ENCODE measurements at places on chromosomes 2 and 18.

DNA sequence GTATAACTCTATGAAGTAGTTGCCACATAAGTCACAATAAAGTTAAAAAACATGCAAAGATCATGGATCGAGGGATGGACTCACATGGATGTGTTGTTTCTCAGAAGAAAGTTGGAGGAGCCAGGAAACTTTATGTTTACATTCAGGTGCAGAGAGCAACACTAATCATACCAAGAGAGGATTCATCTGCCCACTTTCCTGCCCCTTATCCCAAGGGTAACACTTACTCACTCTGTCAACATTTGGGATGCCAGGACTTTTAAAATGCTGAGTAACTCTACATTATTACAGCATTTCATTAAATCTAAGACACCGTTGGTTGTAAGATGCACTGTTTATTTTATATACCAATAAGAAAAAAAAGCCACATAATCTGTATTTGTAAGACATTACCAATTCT, 170.4 kb downstream of the KCNE4 start:
- no peak for DNase-seq

- peak; percentile 47 for DNase-seq
Measured at GRCh38 chr2:127564429-127565260, 29.2 kb downstream of the MYO7B start.

GRCh38 chr2:5701266-5701665, 9.1 kb downstream of the SOX11 start:
- no peak for DNase-seq

- DNase-seq: no peak
Measured at GRCh38 chr2:173664513-173664910, 300.7 kb downstream of the SP3 start.

DNA sequence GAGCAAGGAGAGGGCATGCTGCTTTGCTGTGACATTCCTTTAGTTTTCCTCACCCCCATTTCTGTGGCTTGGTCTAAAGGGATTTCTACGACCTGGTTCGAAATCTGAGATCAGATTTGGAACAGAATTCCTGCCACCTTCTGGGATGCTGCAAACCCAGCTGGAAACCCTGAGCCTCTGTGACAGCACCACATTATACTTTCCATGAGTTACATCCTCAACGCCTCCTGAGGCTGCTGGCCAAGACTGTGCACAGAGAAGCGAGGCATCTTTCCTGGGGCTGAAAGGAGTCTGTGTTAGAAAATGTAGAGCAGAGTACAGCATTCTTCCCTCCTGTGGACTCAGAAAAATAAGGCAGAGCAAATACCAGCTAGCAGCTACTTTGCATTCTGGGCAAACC, 138.1 kb upstream of the CHAC2 start:
- no peak for DNase-seq

DNA sequence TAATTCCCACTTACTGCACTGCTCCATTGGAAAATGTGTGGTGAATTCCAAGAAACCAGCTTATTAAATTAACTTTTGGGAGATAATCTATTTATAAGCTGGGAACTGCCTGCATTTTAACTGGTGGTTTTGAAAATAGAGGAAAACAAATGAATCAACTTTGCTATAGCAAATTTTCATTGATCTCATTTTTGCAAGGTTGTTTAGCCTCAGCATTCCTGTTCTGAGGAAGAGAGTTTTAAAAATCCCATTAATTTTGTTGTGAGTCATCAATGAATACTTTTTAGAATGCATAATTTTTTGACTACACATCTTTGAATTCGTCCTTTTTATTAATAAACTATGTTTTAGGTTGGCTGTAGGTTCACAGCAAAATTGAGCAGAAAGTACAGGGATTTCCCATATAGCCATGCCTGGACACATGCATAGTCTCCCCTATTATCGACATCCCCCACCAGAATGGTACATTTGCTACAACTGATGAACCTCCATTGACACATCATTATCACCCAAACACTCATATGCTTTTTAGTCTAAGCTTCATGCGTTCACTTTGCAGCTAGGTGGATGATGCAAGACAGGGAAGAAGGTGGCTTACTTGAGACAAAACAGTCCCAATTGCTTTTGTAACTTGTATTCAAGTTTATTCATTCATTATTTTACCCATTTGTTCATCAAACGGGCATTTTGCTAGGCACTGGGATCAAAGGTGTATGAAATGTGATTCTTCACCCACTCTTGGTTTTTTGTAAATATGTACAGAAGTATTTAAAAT, 106.9 kb downstream of the ZNF521 start:
- no peak for DNase-seq

GRCh38 chr2:15640261-15640711, 48.6 kb downstream of the DDX1 start:
- DNase-seq: no peak

GRCh38 chr2:148917431-148917830, 42.4 kb downstream of the KIF5C start:
- no peak for DNase-seq

- DNase-seq: no peak
Measured at GRCh38 chr2:85130407-85130806, 2.8 kb upstream of the TCF7L1 start.

- DNase-seq: no peak
Measured at GRCh38 chr2:149616681-149617456, 29.3 kb upstream of the MMADHC start.

DNA sequence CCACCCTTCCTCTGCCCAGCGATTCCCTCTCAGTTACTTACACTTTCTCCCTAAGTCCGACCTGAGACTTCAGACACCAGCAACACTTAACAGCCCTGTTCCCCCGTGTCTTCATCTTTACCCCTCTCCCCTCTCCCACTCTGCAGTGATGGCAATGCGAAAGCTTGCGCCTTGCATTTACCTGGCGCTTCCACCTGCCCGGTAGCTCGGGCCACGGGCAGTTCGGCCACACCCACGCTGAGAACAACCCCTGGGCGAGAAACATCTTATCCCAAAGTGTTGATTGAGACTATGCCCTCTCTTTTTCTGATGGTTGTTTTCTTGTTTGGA, 558 bp downstream of the DNAJC10 start:
- no peak for DNase-seq

GRCh38 chr2:31235504-31235902, 1.6 kb downstream of the EHD3 start:
- no peak for DNase-seq

DNA sequence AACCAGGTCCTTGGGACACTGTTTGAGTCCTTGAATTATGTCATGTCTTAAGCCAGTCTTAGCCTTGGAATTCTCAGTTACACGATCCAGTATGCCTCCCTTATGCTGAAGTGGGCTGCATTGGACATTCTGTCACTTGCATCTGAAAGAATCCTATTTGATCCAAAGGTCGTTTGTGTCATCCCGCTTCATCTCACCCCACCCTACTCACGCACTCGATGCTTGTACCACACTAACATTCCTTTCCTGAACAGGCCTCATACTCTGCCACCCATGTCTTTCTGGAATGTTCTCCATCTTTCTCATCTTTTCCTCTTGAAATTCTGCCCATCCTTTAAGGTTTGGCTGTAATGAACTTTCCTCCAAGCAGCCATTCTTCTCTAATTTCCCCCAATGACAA, 27.9 kb upstream of the ZFP36L2 start:
- no peak for DNase-seq

DNA sequence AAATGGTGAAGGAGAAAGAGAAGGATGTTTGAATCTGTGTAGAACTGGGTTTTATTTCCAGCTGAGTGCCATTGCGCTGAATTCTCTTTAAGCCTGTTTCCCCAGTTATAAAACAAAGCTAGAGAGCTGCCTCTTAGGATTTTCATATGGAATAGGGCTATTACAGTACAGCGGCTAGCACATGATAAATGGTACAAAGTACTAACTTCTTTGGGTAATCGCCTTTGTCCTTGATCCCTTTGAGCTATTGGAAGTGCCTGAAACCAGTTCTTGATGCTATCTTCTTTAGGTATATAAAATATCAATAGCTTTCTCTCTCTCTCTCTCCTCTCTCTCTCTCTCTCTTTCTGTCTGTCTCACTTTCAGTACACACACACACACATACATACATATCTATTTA, 71.3 kb downstream of the SOX11 start:
- no peak for DNase-seq

DNA sequence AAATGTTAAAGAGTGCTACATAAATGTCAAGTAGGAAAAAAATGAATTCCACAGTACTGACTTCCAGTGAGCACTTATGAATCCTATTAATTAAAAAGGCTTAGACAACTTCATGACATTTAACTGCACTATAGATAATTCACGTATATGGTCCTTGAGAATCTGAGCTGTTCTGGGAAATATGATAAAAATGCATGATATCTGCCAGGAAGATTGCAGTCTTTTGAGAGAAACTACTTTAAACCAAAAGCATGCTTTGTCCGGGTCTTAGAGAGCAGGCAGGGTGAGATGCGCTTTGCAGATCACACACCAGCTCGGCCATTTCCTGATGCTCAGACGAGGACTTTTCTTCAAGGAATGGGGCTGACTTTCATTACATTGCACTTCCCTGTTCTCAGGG, 42.6 kb downstream of the CMPK2 start:
- DNase-seq: no peak

GRCh38 chr2:164285576-164285975, 335.7 kb downstream of the GRB14 start:
- no peak for DNase-seq

DNA sequence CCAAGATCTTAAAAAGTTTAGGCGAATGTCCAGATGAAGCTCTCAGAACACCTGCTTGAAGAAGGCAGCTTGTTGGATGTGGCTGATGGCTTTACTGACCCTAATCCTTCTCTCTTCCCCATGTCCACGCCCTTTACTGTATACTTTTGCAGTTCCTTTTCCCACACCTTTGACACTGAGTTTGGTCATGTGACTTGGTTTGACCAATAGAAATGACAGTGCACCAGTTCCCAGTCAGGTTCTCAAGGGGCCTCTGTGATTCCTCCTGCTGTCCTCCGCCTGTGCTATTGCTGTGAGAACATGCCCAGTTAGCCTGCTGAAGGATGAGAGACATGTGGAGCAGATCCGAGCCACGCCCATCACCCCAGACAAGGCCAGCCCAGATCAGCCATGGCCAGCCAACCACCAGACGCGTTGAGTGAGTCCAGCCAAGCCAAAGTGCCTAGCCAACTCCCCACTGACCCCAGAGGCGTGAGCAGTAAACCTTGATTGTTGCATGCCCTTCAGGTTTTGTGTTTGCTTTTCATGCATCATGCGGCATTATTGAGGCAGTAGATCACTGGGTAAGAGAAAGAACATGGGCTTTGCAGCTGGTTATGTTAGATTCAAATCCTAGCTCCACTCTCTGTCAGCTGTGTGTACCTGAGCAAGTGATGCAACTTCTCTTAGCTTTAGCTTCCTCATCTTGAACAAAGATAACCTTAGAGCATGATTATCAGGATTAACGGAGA, 258.0 kb upstream of the SIX2 start:
- DNase-seq: no peak

DNA sequence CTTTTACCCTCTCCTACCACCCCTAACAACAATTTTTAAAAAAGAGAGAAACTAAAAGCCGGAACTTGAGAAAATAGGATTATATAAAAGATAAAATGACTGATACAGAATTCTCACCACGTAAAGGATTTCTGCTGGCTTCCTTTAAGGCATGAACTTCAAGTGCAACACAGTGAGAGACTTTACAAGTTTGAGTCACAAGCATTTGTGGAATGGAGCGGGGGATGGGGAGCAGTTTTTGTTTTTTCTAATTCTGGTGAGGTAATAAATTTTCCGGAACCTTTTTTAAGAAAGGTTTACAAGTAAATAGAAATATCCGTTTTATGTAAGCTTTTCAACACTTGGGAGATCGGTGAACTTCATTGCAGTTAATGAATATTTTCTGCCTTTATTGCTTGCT, 1.8 kb upstream of the CDH2 start:
- no peak for DNase-seq

GRCh38 chr2:5729416-5729815, 37.2 kb downstream of the SOX11 start:
- DNase-seq: no peak

- peak; percentile 26 for DNase-seq
Measured at GRCh38 chr2:19881908-19882265, 19.9 kb downstream of the TTC32 start.

- DNase-seq: no peak
Measured at GRCh38 chr2:197208841-197209240, 101.7 kb downstream of the ANKRD44 start.

DNA sequence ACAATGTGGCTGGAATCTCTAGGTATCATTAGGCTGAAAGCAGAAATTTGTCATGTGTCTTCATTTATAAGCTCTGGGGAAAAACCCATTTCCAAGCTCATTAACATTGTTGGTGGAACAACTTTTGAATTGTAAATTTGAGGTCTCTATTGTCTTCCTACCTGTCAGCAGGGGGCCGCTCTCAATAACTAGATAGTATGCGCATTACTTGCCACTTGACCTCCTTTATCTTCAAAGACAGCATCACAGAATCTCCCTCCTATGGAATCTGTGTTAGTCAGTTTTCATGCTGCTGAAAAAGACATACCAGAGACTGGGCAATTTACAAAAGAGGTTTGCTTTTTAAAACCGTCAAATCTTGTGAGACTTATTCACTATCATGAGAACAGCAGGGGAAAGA, 223.1 kb downstream of the CALCRL start:
- no peak for DNase-seq

DNA sequence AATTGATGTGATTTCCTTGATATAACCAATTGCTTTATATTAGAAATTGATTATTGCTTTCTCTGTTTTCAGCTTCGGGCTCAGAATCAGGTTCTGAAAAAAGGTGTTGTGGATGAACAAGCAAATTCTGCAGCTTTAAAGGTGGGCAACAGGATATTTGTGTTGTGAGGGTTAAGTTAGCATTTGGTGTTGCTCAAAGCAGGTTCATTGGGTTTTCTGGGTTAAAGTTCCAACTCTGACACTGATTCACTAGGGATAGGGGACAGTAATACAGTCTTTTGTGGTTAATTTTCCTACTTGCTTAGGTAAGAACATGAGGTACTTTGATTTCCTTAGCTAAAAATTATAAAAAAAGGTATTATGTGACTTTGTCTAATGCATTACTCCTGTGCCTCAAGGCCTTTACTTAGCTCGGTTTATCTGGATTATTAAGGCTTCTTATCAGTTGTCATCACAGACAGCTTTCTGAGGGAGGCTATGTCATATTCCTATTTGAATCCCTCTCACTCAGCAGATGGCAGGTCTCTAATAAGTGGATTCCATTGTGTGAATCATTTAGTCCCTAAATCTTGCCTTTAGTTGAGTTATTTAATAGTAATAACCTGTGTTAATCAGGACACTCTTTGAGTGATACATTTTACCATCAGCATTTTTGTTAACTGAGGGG, 78.9 kb upstream of the STON1 start:
- no peak for DNase-seq

GRCh38 chr18:32760391-32760790, 12.4 kb downstream of the KLHL14 start:
- DNase-seq: no peak

GRCh38 chr18:23872701-23873550, 141.6 kb upstream of the TTC39C start:
- no peak for DNase-seq
